Camera-type eye (tissue), 1 donor: ENCODE measurements at places on chromosomes 5 and 9. TPM values are rescaled to one million over a fixed set of nuclear protein-coding genes. Genes with fewer than 3 reads are reported as not detected.

The RXFP3 gene
- total RNA-seq: 0.27 TPM

The CCNH gene
- total RNA-seq: 173 TPM

The STXBP1 gene
- total RNA-seq: 237 TPM

The PAPPA gene
- 7.4 TPM for total RNA-seq

The ADRA1B gene
- total RNA-seq: 1.8 TPM

The TRAF2 gene
- total RNA-seq: 15.9 TPM

The PTGDS gene
- 230 TPM for total RNA-seq

The NUTM2F gene
- total RNA-seq: not detected

The STK32A gene
- total RNA-seq: 17.7 TPM

The GPX8 gene
- 58.7 TPM for total RNA-seq
